ENCODE measurements at places on chromosomes 4 and X. TPM values are rescaled to one million over a fixed set of nuclear protein-coding genes. Genes with fewer than 3 reads are reported as not detected.

CSAG1 gene
- total RNA-seq = not detected

PCSK1N gene
- total RNA-seq = not detected

BCAP31 gene
- 105 TPM for total RNA-seq

STBD1 gene
- 5.8 TPM for total RNA-seq

SMIM10 gene
- total RNA-seq = 6.8 TPM

CTSO gene
- total RNA-seq = 12.2 TPM

SPACA5B gene
- total RNA-seq = not detected

SEPTIN6 gene
- 17.7 TPM for total RNA-seq

GPM6B gene
- total RNA-seq = 1.3 TPM

SCOC gene
- 84.6 TPM for total RNA-seq

PRDM5 gene
- 23.8 TPM for total RNA-seq

HUWE1 gene
- 167 TPM for total RNA-seq

TFDP3 gene
- total RNA-seq = not detected

PUDP gene
- 15.1 TPM for total RNA-seq

EVC2 gene
- total RNA-seq = 11.9 TPM

SSX2B gene
- total RNA-seq = 0.32 TPM

ETDA gene
- not detected for total RNA-seq

SEPTIN11 gene
- 439 TPM for total RNA-seq

ARSJ gene
- 69.5 TPM for total RNA-seq

ZAR1 gene
- total RNA-seq = not detected
